Suppressor macrophage treated with lipopolysaccharide for 1 hour (primary cell): ENCODE measurements at places on chromosomes 12 and 14.

DNA sequence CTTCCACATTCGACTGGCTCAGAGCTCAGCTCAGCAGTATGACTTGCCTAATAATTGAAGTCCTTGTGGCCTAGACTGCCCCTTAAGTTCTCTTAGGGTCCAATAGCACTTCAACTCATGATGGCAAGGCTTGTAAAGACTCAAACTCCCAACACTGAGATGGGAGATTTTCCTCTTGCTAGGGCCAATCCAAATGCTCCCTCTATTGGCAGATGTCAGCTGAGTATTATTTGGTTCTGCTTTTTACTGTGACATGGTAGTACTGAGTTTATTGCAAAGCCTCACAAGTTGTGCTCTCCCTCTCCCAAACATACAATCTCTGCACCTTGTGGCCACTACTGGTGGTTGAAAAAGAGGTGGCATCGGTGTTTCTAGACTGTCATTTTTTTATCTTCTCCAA, 164.2 kb downstream of the ALG10 start:
- DNase-seq = no peak

DNA sequence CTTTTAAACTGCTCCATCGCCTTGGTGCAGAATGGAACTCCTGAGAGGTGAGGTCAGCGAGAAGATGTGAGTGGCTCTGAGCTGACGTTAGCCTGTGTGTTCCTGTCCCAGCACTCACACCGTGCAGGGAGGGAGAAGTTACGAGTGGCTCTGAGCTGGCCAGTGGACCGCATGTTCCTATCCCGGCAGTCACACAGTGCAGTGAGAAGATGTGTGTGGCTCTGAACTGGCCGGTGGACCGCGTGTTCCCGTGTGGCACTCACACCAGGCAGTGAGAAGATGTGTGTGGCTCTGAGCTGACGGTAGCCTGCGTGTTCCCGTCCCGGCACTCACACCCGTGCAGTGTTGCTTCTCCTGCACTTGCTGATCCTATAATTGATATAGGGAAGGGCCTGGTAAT, 59.9 kb downstream of the VCPKMT start:
- peak; percentile 44 for DNase-seq

GRCh38 chr12:62319058-62319457, 58.9 kb downstream of the USP15 start:
- peak; percentile 33 for DNase-seq

- DNase-seq = no peak
Observed at GRCh38 chr12:106913456-106913855, 42.3 kb upstream of the TMEM263 start.

DNA sequence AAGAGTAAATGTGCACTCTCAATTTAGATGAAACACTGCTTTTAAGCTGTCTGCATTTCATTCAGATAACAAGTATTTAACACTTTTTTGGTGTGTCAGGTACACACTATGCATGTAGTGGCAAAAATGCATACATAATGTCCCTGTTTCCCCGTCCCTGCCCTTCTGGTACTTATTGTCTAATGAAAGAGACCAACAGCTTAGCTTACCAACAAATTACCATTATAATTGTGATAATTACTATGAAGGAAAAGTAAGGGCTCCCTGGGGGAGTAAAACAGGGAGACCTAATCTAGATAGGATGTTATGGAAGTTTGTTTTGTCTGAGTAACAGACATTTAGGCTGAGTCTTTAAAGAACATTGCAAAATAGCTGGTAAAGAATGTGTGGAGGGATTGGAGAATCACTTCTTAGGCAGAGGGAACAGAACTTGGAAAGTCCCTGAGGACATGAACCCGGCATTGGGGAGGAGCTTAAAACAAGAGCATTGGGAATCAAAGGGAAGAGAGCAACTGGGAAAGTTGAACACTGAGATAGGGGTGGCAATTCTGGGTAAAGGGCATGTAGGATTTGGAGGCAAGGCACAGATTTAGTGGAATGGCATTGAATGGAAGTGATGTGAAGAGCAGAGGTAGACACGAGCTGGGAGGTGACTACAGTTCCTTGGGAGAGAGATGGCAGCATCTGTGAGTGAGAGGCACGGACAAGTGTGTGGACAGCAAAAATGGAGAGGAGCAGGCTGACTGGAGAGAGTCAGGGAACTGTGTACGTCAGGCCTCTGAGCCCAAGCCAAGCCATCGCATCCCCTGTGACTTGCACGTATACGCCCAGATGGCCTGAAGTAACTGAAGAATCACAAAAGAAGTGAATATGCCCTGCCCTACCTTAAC, 181.6 kb downstream of the GRIP1 start:
- no peak for DNase-seq

- no peak for DNase-seq
Observed at GRCh38 chr12:117792471-117792870, 176.3 kb downstream of the KSR2 start.

DNA sequence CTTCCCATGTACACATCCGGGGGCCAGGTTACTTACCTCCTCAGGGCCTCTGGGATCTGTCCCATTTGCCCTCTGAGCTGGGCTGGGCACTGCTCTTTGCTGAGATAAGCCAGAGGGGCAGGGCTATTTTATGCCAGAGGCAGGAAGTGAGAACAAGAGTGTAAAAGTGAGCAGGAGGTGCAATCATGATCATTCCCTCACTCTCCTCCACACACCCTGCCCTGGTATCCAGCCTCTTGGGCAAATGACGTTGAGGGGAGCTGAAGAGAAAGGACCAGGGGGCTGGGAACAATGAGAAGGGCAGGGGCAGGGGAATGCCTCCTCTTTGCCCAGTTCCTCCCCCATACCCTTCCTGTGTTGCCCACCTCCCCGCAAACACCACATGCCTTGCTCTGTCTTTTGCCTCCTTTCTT, 4.2 kb downstream of the LPAR5 start:
- no peak for DNase-seq

DNA sequence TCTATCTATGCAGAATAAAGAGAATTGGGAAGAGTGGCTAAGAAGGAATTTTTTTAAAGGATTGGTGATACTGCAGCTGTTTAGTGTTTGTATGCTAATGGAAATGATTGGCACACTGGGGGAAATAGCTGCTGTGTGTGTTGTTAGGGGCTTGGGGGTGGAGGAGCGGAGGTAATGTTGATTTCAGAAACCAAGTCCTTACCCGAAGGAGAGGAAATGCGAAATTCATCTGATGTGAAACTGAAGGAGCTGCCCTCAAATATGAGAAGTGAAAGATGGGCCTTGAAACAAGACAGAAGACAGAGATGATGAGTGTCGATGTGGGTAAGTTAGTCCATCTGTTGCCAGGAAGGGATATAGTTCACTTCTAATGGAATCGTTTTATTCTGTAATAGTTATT, 21.2 kb upstream of the RNASE12 start:
- DNase-seq = peak; percentile 55

- peak; percentile 23 for DNase-seq
Observed at GRCh38 chr14:51848120-51848519, 12.3 kb upstream of the GNG2 start.

DNA sequence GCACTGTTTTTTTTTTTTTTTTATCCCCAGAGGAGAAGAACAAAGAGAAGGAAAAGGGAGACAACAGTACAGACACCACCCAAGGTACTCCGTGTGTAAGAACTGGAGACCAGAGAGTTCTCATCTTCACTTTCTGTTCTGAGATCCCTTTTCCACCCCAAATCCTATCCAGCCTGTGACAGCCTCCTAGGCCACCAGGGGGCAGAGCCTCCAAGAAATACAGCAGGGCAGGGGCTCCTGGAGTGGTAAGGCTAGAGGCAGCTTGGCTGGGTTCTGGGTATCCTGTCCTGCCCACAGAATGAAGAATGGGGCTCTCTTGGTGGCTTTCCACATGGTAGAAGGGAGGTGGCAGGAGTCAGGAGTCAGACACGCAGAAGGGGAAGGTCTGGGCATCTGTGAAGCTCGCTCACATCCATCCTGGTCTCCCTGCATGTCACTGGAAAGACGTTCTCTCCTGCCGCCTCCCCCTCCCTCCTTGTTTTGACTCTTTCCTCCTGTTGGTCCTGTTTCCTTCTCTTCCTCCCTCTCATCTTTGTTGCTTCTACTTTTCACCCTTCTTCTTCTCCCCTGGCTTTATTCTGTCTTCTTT, 12.0 kb downstream of the CLSTN3 start:
- DNase-seq = peak; percentile 82

GRCh38 chr14:63551332-63551731, 8.2 kb upstream of the PPP2R5E start:
- DNase-seq = peak; percentile 78

DNA sequence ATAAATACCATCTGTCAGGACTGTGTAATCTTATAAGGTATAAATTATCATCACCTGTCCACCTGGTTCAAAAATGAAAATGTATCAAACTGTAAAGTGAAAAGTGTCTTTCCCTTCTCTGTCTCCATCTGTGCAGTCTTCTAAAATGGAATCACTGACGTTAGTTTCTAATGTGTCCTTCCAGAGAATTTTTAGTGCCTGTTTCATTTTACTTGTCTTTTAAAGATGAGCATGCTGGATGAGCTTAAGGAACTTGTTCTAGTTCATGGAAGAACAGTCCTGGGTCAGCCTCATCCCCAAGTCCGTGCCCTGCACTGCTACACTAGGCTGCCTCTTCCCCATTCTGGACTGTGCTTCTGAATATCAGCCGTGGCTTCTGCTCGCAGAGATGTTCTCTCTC, 5.4 kb upstream of the NT5DC3 start:
- DNase-seq = no peak

DNA sequence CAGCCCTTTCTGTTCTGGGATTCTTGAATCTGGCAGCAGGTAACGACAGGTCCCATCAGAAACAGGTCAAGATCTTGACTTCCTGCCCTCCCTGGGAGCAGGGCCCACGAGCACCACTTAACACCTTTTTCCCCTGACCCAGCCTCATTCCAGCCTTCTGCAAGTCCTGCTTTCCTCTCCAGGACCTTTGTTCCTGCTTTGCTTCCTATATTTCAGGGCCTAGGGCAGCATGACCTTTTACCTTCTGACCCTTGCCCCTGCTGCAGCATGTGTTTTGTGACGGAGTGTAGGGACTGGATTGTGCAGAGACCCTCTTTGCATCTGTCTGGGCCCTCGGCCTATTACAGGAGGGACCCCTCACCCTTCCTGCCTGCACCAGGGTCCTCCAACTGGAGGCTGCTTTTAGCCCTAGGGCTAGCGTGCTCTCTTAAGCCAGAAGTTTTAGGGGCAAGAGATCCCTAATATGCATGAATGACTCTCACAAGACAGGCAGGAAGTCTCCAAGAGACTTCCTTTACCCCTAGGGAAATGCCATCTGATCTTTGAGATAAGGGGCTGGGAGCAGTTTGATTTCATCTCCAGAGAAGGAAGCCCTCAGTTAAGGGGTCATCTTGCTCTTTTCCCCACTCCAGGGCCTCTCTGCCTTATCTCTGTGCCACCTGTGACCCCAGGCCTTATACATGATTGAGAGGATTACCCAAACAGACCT, 209.4 kb upstream of the BCL2L14 start:
- DNase-seq = no peak

GRCh38 chr14:98233656-98234055, 1038.3 kb downstream of the BCL11B start:
- no peak for DNase-seq

DNA sequence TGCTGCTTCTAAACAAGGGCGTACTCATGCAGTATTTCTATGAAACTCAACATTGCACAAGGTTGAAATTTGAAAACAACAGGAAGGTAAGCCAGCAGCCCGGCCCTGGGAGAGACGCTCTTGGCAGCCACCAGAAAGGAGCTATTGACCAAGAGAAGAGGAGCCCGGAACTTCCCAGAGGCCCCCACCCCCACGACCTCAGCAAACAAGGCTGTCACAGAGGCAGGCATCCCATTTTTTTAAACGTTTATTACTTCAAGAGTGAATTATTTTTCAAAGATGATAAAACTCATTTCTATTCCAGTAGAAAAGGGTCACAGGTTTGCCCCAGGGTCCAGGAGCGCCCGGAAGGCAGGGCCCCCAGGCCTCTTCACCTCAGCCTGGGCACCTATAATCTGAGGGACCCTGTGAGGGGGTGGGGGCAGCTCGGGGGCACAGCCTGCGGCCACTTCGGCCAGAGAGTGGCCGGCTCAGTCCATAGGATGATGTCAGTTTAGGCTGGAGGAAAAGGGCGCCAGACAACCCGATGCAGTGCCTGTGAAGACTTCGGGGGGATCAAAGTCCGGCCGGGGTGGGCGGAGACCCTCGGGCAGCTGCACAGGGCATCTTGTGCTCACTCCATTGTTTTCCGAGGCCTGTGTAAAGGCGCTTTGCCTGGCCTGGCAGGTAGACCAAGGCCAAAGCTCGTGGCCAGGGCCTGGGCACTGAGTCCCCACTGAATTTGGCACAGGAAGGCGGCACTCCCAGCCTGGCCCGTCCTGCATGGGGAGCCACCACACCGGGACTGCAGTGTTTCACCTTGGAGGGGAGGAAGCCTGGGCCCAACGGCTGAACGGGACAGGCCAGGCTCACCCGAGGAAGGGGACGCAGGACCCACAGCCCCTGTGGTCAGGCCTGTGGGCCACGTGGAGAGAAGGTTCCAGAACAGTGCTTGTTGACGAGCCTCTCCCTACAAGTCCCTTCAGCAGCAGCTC, 86.0 kb downstream of the SCARB1 start:
- no peak for DNase-seq

DNA sequence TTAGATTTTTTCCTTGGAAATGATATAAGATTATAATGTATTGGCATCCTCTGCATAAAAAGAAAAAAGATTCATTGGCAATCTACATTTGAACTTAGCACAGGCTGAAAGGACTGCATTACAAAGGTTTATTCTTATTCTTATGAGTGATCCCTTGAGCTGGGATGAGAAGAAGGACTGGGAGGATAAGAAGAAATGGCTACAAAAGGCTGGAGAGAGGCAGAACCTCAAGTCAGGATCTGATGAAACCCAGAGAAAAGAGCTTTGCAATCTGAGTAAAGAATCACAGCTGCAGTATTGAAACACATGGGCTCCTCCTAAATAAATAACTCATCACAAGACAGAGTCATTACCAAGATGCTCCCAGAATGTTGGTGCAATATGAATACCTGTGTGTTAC, 1635.4 kb upstream of the FLRT2 start:
- DNase-seq = no peak

DNA sequence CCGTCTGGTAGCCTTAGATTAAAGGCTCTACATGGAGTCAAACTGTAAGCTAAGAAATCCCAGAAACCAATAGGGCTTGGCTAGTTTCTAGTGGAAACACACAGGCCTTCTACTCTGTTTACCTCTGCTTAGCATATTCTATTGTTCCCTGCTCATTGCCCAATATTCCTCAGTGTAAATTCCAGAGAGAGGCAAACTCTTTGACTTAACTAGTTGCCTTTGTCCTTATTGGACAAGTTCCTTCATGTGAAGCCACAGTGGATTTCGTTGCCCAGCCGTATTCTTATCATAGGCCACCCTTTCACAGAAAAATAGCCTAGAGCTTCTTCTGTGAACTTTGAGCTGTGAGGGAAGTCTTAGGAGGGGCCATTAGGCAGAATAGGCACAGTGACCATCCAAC, 186.1 kb downstream of the PLCZ1 start:
- no peak for DNase-seq

DNA sequence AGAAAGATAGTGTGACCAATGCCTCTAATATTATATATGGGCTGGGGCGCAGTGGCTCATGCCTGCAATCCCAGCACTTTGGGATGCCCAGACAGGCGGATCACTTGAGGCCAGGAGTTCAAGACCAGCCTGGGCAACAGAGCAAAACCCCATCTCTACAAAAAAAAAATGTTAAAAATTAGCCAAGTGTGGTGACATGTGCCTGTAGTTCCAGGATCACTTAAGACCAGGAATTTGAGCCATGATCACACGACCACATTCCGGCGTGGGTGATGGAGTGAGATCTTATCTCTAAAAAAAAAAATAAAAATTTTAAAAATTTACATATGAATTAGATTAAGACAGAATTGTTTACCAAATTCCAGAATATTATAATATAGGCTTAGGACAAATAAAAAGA, 12.0 kb downstream of the TM7SF3 start:
- DNase-seq = no peak

- no peak for DNase-seq
Observed at GRCh38 chr12:53963434-53964314, 9.0 kb downstream of the HOXC12 start.
